ENCODE measurements at places on chromosomes 16 and 17. TPM values are rescaled to one million over a fixed set of nuclear protein-coding genes. Genes with fewer than 3 reads are reported as not detected.

GRCh38 chr17:34146440-34147043 lies 108.5 kb upstream of the CCL2 start:
- DNase-seq, result no peak

DNA sequence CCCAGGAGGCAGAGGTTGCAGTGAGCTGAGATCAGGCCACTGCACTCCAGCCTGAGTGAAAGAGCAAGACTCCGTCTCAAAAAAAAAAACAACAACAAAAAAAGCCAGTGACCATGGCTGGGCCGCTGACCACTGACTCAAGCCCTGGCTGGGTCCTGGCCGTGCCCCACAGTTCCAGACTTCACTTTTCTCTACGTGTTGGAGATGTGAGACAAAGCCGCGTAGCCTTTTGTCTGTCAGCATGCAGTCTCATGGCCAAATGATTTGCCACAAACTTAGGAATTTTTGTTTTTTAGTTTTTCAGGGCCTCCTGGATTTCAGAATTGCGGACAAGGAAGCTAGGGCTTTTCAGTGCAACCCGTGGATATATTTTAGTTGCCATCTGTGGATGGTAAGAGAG lies 89.3 kb upstream of the CIBAR2 start:
- DNase-seq, result peak; percentile 66

GRCh38 chr16:58656899-58657298 lies 27.3 kb upstream of the CNOT1 start:
- no peak for DNase-seq

C16orf74 gene
- total RNA-seq, result 5.4 TPM

RAB40C gene
- total RNA-seq, result 9.8 TPM

GRCh38 chr16:79560318-79560717 lies 40.2 kb downstream of the MAF start:
- no peak for DNase-seq

- no peak for DNase-seq
Measured at GRCh38 chr16:85428168-85428898, 184.8 kb upstream of the GSE1 start.

TEX14 gene
- total RNA-seq, result under 0.01 TPM

DNA sequence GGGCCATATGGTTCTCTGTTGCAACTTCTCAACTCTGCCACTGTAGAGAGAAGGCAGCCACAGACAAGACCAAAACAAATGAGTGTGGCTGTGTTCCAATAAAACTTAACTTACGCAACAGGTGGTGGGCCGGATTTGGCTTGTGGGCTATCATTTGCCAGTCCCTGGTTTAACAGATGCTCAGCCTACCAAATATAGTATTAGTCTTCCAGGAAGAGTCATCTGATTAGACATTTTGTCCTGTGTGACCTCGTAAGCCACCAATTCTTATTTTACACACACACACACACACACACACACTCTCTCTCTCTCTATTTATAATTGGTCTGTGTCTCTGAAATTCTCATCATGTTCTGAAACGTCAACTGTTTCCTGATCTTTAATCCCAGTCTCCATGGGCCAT lies 245.9 kb downstream of the XYLT1 start:
- DNase-seq, result peak; percentile 91

SLC6A2 gene
- not detected for total RNA-seq

DNA sequence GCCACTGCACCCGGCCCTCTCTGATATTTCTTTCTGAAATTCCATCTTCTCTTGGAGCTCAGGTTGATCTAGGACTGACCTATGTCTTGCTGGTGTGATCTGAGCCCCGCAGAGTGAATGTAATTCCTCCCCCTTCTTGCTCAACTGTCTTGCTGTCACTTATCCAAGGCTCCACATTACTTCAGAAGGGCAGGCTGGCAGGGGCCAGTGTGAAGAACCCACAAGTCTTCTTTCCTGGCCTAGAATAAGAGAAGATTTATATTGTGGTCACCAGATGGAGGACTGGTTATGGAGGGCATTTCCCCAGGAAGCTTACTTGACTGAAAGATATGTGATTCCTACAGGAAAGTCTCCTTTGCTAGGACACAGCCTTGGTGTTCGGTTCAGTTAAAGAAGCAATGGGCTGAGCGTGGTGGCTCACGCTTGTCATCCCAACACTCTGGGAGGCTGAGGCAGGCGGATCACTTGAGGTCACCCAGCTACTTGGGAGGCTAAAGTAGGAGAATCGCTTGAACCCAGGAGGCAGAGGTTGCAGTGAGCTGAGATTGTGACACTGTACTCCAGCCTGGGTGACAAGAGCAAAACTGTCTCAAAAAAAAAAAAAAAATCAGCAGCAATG lies 13.4 kb downstream of the ITGAL start:
- peak; percentile 4 for DNase-seq
